ENCODE measurements at places on chromosomes 3 and 15. TPM values are rescaled to one million over a fixed set of nuclear protein-coding genes. Genes with fewer than 3 reads are reported as not detected.

- peak; percentile 92 for DNase-seq
Observed at GRCh38 chr15:52783191-52783829, 6.8 kb downstream of the ONECUT1 start.

DNA sequence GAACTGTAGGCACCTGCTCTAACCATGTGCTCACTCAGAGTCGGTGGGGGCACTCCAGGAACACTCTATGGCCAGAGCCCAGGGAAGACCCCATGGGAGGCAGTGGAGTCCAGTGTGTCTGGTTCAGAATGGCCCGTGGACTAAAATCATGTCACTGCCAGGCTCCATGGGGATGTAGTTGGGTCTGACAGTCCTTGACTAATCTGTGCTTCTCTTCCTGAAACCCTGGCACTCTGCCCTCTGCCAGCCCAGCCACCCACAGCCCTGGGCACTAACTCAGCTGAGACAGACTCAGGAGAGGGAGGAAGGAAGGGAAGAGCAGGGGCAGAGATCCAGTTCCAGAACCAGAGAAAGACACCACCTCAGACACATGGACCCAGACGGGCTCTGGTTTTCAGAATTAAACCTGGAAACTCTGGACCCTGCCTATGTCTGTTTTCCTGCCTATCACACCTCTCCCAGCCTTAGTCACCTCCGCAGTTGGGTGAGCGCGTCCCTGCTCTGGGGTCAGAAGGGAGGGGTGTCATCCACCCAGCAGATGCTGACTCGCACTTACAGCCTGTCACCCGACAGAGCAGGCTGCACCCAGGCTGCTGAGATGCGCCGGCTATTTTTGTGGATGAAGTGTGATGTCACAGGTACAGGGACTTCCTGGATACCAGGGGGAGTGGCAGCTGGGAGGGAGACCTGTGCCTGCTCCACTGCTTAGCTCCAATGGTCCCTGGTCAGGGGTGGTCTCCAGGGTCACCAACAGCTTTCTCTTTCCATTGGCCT is 56.8 kb upstream of the INSYN1 start:
- no peak for DNase-seq

DNA sequence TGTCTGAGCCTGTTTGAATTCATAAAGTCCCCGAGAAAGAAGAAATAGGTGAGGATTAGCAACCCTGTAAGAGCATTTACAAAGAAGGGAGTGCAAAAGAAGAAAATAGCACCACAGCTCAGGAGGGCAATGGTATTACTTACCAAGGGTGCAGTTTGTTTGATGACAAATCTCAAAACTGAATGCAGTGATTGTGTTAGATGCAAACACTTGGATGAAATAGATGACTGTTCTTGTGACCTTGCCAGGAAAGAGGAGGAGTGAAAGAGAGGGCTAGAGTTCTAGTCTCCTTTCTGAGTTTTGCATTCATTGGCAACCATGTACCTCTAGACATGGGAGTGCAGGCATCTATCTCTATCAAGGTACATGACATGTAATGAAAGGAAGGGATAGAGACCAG is 1030.8 kb upstream of the CFAP20DC start:
- DNase-seq, result no peak

GRCh38 chr3:130659911-130660310 is 86.7 kb downstream of the PIK3R4 start:
- no peak for DNase-seq

GRCh38 chr3:95272166-95272565 is 1209.3 kb downstream of the NSUN3 start:
- no peak for DNase-seq

DNA sequence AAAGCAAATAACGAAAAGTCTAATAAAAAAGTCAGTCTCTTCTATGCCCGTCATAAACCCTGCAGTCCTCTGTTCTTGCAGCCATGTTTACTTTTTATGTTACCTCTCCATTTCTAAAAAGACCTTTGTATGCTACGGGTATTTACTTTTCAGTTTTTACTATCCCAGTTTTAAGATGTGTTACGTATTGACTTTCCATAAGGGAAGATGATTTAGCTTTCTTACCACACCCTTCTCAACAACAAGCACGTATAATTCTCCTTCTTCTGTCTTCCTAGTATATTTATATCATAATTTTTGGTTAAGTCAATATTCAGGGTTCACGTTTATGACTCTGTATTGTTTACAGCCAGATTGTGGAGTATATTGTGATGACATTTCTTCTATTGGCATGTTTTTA is 10.8 kb downstream of the TRNT1 start:
- no peak for DNase-seq

DNA sequence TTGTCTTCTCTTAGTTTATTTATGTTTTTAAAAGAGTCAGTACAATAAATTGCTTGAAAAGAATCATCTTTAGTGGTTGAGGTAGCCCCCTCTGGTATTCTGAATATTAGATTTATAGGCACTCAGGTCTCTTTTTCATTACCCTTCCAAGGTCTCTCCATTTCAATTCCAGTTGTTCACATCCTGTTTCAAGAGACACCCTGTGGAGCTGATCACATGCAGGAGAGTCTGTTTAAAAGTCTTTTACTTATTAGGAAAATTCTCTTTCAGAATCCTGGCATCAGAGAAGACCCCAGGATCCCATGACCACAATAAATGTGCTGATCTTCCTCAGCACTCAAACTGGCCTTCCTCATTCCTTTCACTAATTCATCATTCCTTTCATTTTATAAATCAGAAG is 195.7 kb downstream of the ZIC4 start:
- DNase-seq, result no peak

DNA sequence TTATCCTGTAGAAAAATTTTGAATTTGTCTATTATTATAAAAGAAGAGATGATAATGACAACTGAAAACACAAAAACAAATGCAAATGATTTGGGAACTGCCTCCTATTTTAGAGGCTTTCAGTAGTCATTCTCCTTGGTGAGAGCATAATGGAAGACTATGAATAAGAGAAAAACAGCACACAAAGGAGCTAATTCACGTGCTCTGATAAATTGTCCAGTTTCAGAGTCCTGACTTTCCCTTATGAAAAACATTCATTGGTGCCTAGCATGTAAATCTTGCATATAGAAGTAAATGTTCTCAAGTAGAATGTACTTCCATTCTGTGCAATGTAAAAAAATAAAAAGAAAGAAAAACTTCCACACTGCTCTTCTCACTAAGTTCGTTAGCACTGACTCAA is 206.1 kb downstream of the IL5RA start:
- no peak for DNase-seq

DNA sequence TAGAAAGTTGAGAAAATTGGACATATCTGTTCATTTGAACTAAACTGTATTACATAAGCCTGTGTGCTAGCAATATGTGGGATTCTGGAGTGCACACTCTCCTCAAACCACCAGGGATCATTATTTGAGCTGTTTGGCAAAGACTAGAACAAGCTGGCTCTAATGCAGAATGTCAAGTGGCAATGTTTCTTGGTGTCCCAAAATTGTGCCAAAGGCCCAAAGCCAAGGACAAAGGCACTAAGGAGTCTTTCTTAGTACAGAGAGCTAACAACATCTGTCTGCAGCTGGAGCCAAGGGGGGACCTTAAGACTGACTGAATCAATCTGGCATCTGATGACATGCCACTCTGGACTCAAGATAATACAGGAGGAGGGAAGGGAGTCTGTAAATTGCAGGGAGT is 76.7 kb upstream of the STRIT1 start:
- DNase-seq, result no peak

- DNase-seq, result no peak
Observed at GRCh38 chr3:115706311-115706829, 83.1 kb downstream of the GAP43 start.

CTXN2 gene
- 0.60 TPM for total RNA-seq

DNA sequence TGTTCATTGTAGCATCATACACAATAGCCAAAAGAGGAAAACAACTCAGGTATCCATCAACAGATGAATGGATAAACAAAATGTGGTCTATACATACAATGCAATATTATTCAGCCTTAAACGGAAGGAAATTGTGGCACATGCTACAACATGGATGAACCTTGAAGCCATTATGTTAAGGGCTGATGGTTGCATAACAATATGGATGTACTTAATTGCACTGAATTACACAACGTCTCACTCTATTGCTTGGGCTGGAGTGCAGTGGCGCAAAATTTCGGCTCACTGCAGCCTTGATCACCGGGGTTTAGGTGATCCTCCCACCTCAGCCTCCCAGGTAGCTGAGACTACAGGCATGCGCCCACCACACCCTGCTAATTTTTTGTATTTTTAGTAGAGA is 7.0 kb upstream of the TMEM62 start:
- no peak for DNase-seq

ACSBG1 gene
- total RNA-seq, result 0.11 TPM

CCR5 gene
- total RNA-seq, result not detected

CACNA2D3 gene
- 0.43 TPM for total RNA-seq

DNA sequence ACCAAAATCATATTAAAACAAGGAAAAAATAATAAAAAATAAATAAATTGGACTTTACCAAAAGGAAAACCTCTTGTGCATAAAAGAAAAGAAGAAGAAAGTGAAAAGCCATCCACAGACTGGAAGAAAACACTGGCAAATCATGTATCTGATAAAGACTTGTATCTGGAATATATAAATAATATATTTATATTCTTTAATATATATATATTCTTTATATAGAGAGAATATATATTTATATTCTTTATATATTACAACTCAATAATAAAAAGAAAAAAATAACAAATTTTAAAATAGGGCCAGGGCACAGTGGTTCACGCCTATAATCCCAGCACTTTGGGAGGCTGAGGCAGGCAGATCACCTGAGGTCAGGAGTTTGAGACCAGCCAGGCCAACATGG is 27.1 kb upstream of the ZNF445 start:
- DNase-seq, result no peak

ADGRG7 gene
- not detected for total RNA-seq

- DNase-seq, result no peak
Observed at GRCh38 chr3:194869482-194870169, 183.9 kb downstream of the FAM43A start.

ADAMTS7 gene
- total RNA-seq, result 19.2 TPM

GALNT15 gene
- total RNA-seq, result 0.09 TPM

DNA sequence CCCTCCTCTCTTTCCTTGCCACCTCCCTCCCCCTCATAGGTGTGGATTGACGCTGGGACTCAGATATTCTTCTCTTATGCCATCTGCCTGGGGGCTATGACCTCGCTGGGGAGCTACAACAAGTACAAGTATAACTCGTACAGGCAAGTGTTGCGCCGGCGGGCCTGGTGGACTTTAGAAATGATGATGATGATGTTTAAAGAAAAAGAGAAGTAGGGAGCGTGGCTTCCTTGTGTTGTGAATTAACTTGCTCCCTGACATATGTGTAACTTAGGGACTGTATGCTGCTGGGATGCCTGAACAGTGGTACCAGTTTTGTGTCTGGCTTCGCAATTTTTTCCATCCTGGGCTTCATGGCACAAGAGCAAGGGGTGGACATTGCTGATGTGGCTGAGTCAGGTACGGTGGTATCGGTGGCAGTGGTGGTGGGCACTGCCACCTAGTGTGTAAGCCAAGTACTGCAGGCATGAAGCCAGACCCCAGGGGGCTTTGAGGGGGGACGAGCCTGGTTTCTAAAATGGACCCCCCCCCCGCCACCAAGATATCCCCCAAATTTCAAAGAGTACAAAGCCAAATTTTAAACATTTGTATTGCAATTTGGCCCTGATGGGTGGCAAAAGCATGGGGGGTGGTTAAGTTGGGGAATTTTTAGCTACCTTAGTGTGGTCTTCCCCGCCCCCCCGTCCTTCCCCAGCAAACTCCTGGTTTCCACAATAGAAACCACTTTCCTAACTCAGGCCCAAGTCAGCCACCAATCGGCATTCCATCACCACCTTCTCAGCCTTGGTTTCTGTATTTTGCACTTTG is 65.6 kb downstream of the SLC6A6 start:
- peak; percentile 59 for DNase-seq

DNA sequence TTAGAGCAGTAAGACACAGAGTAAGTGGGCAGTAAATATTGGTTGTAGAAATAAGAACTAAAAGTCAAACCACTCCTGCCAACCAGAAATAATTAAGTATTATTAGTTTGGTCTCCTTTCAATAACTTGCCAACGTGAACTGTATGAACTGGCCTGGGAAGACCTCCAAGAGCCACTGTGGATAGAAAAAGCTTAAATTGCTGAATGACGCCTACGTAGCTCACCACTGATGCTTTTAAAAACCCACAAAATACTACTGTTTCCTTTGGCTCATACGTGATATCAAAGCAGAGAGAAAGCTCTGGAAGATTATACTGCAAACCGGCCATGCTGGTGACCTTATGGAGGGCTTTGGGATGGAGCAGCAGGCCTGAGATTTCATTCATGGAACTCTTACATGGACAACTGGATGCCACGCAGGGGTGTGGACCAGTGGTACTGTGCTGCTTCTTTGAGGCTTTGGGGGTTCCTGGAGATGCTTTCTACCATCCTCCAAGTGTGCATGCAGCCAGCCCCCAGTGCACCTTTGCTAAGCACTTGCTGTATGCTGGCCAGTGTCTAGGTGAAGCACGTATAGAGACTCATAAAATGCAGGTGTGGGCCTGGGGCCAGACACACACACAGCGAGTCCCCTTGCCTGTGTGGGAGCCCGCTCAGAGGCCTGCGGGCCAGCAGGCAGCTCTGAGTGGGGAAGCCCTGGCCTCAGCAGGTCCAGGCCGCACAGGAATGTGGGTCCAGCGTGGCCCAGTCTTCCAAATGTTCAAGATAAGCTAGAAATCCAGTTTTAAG is 66.8 kb downstream of the ABTB1 start:
- DNase-seq, result no peak

DNA sequence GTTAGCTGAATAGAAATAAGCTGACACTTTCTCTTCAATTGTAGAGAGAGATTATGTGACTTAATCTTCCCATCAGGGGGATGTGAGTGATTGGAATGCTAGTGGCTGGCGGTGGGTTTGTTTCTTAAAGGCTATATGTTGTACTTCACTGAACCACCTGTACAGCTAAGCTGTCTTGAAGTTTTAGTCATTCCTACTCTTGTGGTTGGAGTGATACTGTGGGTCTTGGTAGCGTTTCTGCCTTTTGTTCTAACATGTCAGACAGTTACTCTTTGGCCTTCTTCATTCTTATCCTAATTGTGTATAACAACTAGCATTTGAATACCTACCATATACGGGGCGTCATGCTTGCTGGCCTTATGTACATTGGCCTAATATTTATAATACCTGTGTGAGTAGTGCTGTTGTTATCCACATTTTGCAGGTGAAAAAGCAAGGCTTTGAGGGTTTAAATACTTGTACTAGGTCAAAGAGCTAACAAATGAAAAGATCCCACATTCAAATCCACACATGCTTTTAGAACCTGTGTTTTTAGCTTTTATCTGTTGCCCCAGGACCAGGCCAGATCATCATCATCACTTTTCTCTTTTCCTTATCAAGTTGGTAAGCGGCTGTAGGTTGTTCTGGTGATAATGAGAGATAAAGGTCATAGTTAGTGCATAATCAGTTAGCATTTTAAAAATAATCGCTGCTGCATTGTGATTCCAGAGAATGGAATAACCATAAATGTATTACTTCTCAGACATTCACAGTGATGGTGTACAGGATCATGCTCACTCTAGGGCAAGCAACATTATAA is 50.2 kb downstream of the AKAP13 start:
- DNase-seq, result peak; percentile 34

All from neural progenitor cell (in vitro differentiated cells).